ENCODE measurements at places on chromosomes 11 and 22.

GRCh38 chr11:122159173-122159721 lies 43.2 kb upstream of the BLID start:
- no peak for DNase-seq

- no peak for DNase-seq
Measured at GRCh38 chr11:59556917-59557348, 45.6 kb downstream of the OR4D9 start.

GRCh38 chr11:68840661-68841653 lies 759 bp downstream of the CPT1A start:
- DNase-seq, result peak; percentile 46

GRCh38 chr11:36240801-36241200 lies 48.4 kb downstream of the COMMD9 start:
- DNase-seq, result no peak

- DNase-seq, result no peak
Measured at GRCh38 chr11:2587976-2588748, 111.6 kb downstream of the KCNQ1OT1 start.

- DNase-seq, result no peak
Measured at GRCh38 chr11:123452794-123453193, 22.7 kb downstream of the GRAMD1B start.

- peak; percentile 82 for DNase-seq
Measured at GRCh38 chr11:46916286-46917108, 1.9 kb downstream of the LRP4 start.
